ENCODE measurements at places on chromosomes 1 and 21.

GRCh38 chr1:87331365-87332241, 2.9 kb downstream of the LMO4 start:
- DNase-seq: peak; percentile 11

- no peak for DNase-seq
Measured at GRCh38 chr1:46394108-46394871, at the start of gene FAAH. Gene FAAH (plus strand): TSS chr1:46394317. CDS start chr1:46394349, 32 bp downstream.

DNA sequence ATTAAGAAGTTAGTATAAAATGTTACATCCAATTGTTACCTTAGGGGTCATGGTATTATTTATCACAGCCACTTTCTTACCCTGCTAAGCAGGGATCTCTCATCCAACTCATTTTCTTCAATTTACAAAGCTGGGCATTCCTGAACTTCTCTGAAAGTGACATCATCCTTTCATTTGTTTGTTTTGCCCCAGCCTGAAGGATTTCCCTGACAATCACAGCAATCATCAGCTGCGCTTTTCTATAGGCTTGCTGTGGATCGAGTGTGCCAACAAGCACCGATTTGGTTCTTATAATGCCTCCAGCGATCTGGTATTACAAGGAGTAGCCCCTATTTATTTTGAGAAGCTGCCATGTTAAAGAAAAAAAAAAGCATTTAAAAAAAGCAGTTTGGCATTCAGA, 240.2 kb downstream of the USH2A start:
- no peak for DNase-seq

DNA sequence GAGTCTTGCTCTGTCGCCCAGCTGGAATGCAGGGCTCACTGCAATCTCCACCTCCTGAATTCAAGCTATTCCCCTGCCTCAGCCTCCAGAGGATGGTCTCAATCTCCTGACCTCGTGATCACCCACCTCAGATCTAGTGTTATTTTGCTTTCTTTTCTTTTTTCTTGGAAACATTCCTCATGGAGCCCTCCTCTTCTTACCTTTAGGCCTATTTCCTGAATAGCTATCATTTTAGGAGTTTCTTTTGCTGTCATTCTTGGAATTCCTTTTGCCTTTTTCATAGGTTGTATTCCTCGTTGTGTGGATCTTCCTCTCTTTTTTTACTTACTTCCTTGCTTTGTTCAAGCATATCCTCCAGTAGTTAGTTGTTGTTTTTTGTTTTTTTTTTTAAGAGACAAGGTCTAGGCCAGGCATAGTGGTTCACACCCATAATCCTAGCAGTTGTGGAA, 173.8 kb downstream of the RASAL2 start:
- no peak for DNase-seq

DNA sequence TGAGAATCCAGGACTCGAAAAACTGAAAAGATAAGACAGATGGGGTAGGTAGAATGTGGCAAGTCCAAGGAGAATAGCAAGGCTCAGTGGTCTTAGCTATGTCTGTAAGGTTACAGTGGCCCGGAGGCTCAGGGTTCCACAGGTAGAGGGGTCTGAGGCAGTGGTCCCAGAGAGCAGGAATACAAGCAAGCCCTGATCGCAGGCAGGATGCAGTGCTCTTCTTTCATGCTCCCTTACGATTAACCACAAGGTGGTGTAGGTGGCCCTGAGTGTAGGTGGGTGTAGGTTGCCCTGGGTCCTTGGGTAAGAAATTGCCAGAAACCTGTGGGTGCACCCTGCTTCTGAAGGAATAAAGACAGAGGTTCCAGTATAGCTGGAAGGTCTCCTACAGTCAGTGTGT, 99.1 kb upstream of the RAB3GAP2 start:
- DNase-seq: no peak

- DNase-seq: no peak
Measured at GRCh38 chr1:154639876-154640275, 31.9 kb upstream of the ADAR start.

- DNase-seq: peak; percentile 57
Measured at GRCh38 chr1:193685986-193686385, 499.6 kb upstream of the B3GALT2 start.

DNA sequence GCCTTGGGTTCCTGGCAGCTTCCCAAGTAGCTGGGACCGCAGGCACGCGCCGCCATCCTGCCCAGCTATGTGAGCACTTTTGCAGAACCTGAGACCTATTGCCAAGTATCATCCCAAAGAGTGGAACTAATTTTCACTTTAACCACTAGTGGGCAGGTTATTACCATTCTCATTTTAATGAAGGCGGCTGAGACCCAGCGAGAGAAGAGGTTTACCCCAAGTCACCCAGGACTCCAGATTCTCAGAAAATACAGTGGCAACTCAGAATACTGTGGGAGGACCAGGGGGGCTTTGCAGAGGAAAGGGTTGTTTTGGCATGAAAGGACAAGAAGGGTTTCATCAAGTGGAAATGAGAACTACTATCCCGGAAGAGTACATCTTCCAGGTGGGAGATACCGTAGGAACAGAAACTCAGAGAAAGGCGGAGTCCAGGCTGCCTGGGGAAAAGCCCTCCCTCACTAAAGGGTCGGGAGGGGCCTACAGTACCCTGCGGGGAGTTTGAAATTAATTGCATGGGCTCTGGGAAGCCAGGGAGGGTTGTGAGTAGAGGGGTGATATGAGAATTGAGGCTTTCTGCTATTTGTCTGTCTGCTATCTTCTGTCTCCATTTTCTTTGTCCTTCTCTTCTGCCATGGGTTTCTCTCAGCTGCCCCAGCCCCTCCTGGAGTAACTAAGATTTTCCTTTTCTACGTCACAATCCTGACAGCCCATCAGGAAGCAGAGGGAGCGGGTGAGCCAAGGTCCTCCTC, 7.2 kb upstream of the SEMA4A start:
- DNase-seq: peak; percentile 82

DNA sequence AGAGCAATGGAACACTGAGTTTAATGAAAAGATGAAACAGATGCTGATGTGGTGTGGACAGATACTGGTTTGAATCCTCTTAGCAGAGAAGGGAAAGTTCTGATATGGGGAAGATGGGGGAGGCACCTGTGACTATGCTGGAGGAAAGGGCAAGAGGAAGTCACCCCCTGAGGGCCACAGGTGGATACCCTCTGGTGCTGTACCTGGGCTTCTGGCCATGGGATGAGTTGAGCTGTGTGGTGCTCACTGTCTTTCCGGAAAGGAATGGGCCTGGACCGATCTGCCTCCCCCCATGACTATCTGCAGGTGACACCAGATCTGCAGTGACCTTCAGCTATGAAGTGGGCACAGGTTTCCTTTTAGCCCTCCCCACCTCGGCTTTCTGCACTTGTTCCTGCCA, 52.4 kb downstream of the IER5 start:
- no peak for DNase-seq

- no peak for DNase-seq
Measured at GRCh38 chr1:30120245-30121000, 603.0 kb downstream of the MATN1 start.

GRCh38 chr1:95437781-95438180, 203.8 kb downstream of the RWDD3 start:
- no peak for DNase-seq

DNA sequence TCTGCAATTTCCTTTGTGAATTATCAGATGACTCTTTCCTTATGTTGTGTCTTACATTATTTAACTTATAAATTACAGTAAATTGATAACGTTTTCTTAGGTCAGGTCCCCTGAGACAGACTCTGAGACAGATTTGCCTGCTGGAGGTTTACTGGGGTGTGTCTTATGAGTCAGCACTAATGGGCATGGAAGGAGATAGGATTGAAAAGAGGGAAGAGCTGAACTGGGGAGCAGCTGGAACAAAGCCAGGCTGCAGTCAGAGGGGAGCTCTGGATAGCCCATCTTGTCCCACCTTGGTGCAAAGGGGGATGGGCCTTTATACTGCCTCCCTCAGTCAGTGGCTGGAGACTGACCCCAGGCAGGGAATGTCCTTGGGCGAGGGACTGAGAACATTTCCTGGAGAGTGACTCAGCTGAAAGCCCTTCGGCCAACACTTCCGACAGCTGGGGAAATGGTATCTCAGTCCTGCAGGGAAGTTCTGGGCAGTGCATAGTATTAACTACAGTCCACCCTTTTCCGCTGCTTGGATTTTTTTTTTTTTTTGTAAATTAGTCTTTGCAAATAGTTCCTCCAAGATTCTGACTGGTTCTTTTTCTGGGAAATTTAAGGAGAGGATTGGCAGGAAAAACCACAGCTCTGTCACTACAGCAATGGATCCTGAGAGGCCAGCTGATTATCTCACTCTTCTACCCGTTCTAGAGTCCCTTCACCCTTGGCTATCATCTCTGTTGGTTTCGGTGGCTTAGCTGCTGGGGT, 39.1 kb upstream of the CDC42BPA start:
- DNase-seq: no peak

DNA sequence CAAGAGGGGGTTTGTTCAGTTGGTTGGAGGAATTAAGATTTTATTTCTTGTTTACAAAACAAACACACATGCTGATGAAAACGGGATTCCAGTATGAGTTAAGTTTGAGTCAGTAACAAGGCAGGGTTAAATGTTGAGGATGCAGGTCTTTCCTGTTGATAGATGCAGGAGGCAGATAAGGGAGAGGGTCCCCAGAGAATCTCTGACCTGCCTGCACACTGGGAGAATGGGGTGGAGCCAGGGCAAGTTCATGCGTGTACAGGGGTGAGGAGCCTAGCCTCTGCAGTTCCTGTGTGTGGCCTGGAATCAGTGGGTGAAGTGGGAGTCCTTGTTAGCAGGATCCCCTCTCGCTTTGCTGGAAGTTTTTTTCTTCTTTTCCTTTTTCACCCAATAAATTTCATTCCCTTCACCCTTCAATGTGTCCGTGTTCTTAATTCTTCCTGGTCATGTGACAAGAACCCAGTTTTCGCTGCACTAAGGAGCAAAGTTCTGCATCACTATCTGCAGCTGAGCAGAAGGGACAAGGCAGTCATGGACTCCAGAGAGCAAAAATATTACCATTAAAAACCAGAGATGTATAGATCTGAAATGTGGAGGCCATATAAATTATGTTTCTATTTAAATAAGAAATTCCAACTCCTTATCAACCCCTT, 69.9 kb upstream of the MARK1 start:
- DNase-seq: no peak

DNA sequence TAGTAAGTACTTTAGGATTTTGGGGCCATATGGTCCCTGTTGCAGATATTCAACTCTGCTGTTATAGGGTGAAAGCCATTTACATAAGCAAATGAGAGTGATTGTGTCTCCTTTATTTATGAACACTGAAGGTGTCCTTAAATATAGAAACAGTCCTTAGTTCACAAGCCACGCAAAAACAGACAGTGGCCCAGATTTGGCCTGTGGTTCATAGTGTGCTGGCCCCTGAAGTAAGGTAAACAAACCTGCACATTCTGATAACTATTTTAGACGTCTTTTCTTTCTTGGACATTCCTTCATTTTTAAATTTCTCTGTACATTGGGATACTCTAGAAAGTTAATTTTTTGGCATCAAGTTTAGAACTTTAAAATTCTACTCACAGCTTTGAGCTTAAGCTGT, 23.5 kb downstream of the RAP1A start:
- no peak for DNase-seq

DNA sequence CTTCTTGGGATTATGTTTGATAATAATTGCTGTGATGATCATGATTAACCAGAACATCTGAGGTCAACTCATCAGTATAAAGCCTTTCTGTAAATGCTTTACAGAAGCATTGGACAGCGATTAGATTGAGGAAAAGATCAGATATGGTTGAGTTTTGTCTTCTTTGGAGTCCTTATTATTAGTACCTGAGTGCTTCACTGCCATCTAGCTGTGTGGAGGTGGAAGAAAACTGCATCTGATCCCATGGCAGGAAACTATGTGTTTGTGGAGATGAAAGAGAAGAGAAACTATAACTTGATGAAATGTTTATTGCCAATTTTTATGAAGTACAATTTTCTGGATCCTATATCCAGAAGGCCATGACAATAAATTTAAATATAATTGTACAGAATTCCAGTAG, 11.4 kb downstream of the FLG2 start:
- no peak for DNase-seq

GRCh38 chr1:211327346-211327921, 801 bp downstream of the TRAF5 start:
- peak; percentile 19 for DNase-seq

- DNase-seq: no peak
Measured at GRCh38 chr1:75087278-75087677, 46.9 kb upstream of the LHX8 start.

DNA sequence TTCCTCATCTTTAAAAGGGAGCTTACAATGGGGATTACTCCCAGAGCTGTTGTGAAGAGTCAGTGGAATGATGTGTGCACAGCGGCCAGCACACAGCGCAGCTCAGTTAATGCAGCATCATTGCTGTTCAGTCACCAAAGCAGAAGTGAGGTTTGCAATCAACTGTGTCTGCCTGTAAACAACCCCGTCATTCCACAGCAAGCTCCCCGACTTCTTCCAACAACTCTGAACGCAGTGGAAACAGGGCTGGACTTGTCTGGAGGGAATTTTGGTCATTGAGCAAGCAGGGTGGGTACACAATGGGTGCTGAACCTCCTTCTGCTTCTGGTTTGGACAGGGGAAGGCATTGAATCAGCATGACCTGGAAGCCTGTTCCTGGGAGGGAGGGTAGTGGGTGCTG, 347.4 kb downstream of the PTPRU start:
- DNase-seq: no peak

DNA sequence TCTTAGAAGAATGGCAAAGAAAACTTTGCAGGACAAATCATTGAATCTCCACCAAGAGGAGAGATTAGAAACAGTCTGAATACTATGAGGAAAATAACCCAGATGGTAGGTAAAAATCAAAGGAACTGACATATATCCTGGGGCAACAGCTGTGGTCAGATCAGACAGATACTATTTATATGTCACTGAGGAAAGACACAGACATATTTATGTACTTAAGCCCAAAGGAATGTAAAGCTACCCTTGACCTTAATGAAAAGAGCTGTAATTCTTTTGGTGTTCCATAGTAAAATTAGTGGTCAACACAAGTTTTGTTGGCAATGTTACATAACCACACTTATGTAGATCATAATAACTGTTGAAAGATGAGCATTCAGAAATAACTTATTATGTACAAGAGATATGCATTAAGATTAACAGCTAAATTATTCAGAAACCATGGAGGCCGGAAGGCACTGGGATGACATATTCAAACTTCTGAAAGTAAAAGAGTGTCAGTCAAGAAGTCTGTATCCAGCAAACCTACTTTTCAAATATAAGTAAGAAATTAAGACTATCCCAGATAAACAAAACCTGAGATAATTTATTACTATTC, 166.1 kb upstream of the SAMSN1 start:
- no peak for DNase-seq

DNA sequence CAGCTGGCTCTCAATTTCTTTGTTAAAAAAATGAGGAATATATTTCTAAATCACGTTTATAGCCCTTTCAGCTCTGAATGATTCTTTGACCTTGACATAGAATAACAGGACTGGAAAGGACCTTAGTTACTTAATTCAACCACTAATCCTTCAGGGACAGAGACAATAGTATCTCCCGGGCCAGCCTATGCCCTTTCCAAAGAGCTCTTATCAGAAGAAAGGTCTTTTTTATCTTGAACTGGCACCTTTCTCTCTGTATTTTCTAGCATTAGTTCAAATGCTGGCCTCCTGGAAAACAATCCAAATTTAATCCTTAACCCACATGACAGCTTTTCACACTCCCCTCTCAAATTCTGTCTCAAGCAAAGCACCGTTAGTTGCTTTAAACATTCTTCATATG, 44.8 kb upstream of the FBXO28 start:
- DNase-seq: no peak
